ENCODE measurements at places on chromosomes 1 and 21. TPM values are rescaled to one million over a fixed set of nuclear protein-coding genes. Genes with fewer than 3 reads are reported as not detected.

- no peak for DNase-seq
Measured at GRCh38 chr1:84350550-84350949, 47.7 kb upstream of the DNASE2B start.

DNA sequence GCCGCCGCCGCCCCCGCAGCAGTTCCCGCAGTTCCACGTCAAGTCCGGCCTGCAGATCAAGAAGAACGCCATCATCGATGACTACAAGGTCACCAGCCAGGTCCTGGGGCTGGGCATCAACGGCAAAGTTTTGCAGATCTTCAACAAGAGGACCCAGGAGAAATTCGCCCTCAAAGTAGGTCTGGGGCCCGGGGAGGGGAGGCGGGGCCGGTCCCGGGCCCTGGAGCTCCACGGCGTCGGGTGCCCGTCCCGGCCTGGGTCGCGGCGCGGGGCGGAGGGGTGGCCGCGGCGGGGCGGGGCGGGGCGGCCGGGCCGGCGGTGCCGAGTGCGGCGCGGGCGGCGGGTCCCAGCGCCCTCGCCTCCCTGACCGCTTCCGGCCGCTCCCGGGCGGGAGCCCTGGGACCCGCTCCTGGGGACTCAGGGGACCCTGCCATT lies 646 bp downstream of the MAPKAPK2 start:
- no peak for DNase-seq

GCSAML gene
- not detected for polyA plus RNA-seq

XCL1 gene
- not detected for polyA plus RNA-seq

GRCh38 chr1:167430134-167430848 lies 88.0 kb downstream of the CD247 start:
- no peak for DNase-seq

GRCh38 chr21:36630485-36631206 lies 68.3 kb upstream of the SIM2 start:
- DNase-seq = no peak

NCAM2 gene
- not detected for polyA plus RNA-seq

DNA sequence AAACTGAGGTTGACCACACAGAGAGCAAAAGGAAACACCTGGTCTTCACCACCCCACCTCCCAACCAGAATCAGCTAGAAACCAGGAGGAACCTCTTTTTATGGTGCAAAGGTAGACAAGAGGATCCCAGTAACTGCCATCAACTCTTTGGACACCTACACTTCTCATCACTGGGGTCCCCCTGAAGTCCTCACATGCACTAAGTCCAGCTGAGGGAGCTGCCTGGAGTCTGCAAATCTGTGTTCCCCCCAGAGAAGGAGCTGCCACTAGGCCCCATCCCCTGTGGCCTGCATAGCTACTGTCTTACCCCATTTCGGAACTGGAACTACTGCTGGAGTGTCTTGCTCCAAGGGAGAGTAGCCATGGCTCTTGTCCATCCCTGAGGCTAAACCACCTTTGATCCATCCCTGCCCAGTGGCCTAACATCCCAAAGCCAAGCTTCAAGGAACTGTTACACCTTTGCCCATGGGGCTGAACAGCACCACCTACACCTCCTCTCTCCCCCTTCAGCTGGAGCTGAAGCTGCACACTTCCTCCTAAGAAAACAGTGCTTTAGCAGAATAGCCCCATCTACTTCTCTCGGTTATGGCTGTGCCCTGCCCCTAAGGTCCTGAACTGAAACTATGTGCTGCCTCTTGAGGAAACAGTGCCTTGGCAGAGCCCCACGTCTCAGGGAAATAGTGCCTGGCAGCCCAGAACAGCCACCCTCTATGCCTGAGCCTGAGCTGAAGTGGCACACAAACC lies 85.4 kb upstream of the CD53 start:
- no peak for DNase-seq

DNA sequence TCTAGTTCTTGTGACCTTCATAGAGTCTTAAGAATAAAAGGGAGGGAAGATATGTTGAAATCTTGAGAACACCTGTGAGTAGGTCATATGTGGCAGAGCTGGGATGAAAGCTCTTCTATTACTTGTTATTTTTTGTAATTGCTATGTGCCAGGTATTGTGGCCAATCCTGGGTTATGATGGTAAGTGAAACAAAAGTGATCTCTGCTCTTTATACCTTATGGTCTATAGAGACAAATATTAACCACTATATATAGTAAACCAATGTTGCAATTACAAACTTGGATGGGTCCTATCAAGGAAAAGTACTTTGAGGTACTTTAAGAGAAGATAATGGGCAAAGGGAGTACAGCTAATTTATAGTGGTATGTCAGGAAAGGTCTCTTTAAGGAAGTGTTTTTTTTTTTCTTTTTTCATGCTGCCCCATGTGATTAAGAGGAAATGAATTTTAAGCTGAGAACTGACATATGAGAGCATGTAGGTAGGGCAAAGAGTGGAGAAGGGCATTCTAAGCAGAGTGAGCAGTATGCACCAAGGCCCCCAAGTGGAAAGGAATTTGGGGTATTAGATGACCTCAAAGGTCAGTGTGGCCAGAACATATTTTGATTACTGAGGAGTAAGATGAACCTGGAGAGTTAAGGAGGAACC lies 43.3 kb downstream of the POU2F1 start:
- no peak for DNase-seq

- DNase-seq = no peak
Measured at GRCh38 chr1:56719171-56719570, 74.1 kb downstream of the PRKAA2 start.

DNA sequence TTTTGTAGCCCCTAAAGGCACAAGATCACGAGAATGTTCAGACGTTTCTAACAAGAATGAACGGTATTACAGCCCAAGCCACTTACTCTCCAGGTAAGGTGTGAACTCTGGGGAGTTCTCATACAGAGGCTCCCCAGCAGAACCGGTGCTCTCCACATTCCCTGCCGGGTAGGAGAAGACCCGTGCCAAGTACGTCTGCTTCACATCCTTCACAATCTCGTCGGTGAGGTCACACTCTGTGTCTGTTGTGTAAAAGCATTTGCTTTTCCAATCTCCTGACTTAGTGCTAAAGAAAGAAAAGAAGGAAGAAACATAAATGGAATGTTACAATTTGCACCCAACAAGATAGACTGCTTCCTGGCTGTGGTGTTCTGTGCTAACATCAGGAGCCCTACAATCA lies 5.7 kb downstream of the F3 start:
- no peak for DNase-seq

- no peak for DNase-seq
Measured at GRCh38 chr1:87730274-87731216, 401.9 kb downstream of the LMO4 start.

- no peak for DNase-seq
Measured at GRCh38 chr1:224863486-224863885, 66.0 kb upstream of the DNAH14 start.

DNA sequence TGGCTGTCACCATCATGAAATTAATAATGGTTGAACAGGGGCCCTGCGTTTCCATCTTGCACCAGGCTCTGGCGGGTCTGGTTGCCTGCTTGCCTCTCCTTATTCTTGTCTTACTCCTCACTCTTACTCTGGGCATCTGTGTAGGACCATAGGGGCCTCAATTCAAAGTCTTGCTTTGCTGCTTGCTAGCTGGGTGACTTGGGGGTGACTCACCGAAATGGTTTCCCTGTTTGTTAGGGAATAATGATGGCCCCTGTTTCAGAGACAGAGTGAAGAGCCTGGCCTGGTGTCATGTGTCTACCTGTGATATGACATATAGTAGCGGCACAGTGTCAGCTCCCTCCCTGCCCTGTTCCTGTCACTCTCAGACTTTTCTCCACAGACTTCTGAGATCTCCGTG lies 24.6 kb downstream of the KCNC4 start:
- no peak for DNase-seq

DNA sequence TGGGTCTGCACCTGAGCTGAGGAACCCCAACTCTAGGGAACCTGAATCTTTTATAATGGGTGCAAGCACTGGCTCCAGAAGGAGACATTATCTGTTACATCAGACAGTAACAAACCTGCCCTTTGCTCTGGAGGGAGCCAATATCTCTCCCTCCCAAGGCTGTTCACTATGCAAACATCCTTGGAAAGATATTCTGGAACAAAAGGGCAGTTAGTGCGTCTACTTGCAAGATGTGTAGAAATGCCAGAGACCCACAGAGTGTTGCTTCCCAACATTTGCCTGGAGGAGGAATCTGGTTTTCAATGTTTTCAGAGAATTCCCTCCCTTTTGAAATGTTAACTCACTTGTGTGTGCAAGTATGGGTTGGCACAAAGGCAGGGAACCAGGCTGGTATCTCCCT lies 31.9 kb downstream of the UMODL1 start:
- no peak for DNase-seq

DAB1 gene
- polyA plus RNA-seq = not detected

- no peak for DNase-seq
Measured at GRCh38 chr1:34267326-34267725, 90.6 kb downstream of the C1orf94 start.

DNA sequence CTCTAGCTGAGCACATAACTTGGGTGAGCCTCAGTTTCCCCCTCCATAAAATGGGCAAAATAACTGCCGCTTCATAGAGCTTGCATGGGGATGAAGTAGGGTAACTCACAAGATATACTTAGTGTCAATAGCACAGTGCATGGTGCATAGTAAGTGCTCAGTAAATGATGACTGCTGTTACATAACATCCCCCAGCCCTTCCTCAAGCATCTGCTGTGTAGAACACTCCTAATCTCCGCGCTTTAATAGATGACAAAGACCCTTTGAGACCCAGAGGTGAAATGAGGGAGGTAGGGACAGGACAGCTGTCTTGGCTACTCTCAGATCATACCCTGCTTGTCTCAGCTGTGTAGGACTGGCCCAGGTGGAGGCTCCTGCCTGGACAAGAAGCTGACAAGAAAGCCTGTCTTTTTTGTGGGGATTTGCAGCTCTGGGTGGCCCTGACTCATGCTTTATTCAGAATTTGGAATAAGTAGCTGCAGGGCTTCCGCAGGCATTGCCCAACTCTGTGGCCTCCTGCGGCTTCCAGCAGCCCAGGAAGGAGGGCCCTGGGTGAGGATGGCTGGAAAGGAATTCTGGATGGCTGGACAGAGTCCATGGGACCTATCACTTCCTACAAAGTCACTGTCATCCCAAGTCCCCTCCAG lies 20.7 kb upstream of the PADI4 start:
- DNase-seq = peak; percentile 88

GRCh38 chr1:185774394-185774793 lies 40.2 kb downstream of the HMCN1 start:
- DNase-seq = no peak

- no peak for DNase-seq
Measured at GRCh38 chr1:214229736-214230135, 51.2 kb upstream of the SMYD2 start.

- no peak for DNase-seq
Measured at GRCh38 chr1:246588159-246588721, 22.0 kb downstream of the CNST start.

GRCh38 chr1:175077356-175078030 lies 9.9 kb downstream of the TNN start:
- DNase-seq = no peak
